ENCODE measurements at places on chromosomes 7 and 10. TPM values are rescaled to one million over a fixed set of nuclear protein-coding genes. Genes with fewer than 3 reads are reported as not detected.

Gene SFTPA1
- total RNA-seq: not detected

- no peak for DNase-seq
Measured at GRCh38 chr7:136399385-136399784, 422.2 kb upstream of the MTPN start.

GRCh38 chr10:87651801-87652200, 7.9 kb upstream of the PAPSS2 start:
- no peak for DNase-seq

Gene PAX2
- total RNA-seq: not detected

Gene ANKRD61
- total RNA-seq: 0.89 TPM

All from Daoy (cell line).